ENCODE measurements at places on chromosomes 6 and 20.

- DNase-seq, result no peak
Measured at GRCh38 chr20:14386726-14387125, 49.3 kb upstream of the FLRT3 start.

- DNase-seq, result no peak
Measured at GRCh38 chr6:52221302-52221701, 23.0 kb downstream of the IL17F start.

DNA sequence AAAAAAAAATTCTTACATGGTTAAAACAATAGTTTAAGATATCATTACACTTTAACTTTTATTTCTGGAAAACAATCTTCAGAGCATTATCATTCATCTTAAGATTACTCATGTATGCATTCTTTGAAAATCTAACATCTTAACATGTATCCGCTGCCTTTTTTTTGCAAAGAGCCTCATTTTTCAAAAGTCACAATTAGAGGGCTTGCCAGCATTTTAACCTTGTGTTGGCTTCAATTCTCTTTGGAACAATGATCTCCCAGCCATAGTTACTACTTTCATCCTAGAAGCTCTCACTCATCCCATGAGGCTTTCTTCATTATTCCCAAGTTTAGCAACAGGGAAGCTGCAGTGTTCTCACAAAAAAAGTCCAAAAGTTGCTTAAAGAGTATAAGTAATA is 330.8 kb downstream of the BCKDHB start:
- DNase-seq, result no peak

- DNase-seq, result no peak
Measured at GRCh38 chr6:90106449-90106848, 190.2 kb downstream of the BACH2 start.

GRCh38 chr6:146408583-146408982 is 135.1 kb upstream of the RAB32 start:
- DNase-seq, result no peak

DNA sequence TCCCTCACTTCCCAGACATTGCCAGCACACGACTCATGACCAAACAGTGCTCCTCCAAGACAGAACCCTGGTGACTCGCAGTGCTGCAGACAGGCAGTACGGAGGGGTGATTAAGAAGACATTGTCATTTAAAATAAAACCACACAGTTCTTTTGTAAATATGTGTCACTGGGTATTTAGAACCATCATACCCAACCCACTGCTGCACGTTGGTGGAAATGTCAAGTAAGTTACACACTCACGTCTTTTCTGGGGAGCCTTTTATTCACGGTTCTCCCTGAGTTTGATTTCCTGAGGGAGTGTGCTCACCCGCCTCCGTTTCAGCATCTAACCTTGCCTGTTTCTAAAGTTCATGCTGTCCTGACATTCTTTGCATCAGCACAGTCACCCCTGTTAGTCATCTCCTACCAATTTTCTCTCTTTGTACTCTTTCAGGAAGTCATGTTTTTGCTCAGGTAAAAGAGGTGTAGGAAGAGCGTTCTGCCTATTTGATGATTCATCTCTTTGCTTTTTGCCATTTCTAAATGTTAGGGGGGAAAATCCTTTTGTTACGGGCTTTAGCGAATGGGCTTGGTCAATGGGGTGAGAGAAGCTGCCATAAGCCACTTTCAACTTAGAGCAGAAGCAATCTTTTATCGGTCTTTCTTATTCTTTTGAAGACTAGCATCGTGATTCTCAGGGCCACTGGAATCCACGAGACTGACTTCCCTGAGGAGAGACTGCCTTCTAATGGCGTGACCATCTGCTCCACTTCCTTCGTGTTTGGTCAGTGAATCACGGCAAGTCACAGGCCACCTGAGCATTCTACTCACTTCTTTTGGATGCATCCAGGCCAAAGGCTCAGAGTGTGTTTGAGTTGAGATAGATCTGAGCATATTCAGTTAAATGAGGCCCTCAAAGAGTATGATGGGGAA is 512.8 kb upstream of the JARID2 start:
- no peak for DNase-seq

DNA sequence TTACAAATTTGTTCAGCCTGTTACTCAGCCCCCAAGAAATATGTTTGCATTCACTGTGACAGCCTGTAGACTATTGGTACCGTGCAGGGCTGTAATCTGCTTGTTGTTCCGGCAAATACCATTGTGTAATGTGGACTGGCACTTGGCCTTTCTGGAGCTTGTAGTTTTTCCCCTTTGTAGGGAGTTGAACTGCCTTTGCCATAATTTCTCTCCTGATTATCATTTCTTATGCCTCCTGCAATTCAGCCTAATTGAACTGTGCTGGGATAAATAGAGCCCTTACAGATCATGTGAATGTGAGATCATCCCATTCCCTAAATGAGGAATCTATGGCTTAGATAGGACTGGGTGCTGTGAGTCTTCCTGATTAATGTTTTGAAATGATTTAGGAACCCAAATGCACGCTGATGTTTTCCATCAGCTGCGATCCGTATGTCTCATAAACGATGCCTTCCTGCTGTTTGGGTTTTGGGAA is 185.1 kb downstream of the JARID2 start:
- DNase-seq, result peak; percentile 35

DNA sequence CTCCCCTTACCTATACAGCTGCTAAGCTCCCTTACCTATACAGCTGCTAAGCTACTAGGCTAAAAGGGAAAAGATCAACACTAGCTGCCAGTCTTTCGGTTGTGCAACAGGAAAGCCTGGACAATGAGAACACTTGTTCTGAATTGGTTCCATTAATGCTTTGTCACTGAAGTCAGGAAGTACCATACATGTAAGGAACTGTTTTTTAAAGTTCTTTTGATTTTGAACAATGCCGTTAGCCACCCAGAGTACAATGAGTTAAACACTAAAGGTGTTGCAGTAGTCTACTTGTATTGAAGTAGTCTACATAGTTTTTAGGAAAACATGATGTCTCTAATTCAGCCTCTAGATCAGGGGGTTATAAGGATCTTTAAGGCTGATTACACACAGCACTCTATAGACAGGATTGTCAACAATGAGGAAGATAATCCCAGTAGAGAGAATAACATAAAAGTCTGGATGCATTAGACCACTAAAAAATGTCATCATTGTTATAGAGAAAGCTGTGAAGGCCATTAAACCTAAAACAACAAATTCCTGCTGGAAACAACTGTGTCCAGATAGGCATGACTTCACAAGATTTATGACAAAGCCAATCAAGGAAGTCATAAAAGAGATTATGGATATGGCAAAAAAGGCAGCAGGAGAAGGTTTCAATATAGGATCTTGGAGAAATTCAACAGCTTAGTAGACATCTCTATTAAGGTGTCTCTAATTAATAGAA is 306.3 kb downstream of the PHF3 start:
- DNase-seq, result no peak

- DNase-seq, result no peak
Measured at GRCh38 chr6:73041051-73041450, 184.2 kb downstream of the KHDC1L start.

Data from AG09319 (cell line).